Hepatocyte (in vitro differentiated cells): ENCODE measurements at places on chromosomes 7 and 10.

DNA sequence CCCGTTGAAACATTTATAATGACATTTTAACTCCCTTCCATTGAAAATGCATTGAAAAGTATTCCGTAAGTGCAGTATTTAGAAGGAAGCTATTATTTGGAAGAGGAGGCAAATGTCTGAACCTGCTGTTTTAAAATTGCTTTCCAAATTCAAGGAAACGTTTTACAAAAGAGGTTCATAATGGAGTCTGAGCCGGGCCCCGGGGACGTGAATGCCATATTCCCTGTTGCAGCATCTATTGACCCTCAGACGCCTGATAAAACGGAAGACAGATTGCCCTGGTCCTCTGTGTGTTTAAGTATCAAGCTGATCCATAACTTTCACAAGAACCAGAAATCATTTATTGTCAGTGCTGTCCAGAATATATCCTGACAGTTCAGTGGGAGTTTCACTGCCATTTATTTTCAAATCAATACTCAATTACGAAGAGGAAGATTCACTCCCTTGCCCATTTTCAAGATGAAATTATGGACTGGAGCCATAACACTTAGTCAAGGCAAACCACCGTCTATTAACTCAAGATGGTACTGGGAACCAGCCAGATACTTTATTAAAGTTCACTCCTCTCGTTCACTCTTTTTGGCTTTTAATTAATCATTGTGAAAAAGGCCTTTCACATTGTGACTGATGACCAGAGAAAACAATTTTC, 435.7 kb upstream of the PFKP start:
- no peak overlapping the region for H3K27ac ChIP-seq
- H3K36me3 ChIP-seq = no peaks in the 10 kb centered on the region
- H3K4me1 ChIP-seq = no peaks in the 10 kb centered on the region
- no peak overlapping the region for H3K4me3 ChIP-seq
- H3K27me3 ChIP-seq = no peaks in the 10 kb centered on the region
- no peak for DNase-seq

- H3K27ac ChIP-seq = no peak overlapping the region
- DNase-seq = no peak
- no peak overlapping the region for H3K4me3 ChIP-seq
- no peaks in the 10 kb centered on the region for H3K27me3 ChIP-seq
Observed at GRCh38 chr10:120493411-120494312, 36.6 kb downstream of the PLPP4 start.

- no peaks in the 10 kb centered on the region for H3K36me3 ChIP-seq
- DNase-seq = no peak
- no peak overlapping the region for H3K27ac ChIP-seq
- H3K4me3 ChIP-seq = no peak overlapping the region
- no peaks in the 10 kb centered on the region for H3K27me3 ChIP-seq
Observed at GRCh38 chr10:14254368-14254767, 76.4 kb downstream of the FRMD4A start.

GRCh38 chr10:35574924-35575352, 30.2 kb upstream of the GJD4 start:
- no peak for DNase-seq
- no peaks in the 10 kb centered on the region for H3K36me3 ChIP-seq
- H3K27me3 ChIP-seq = no peaks in the 10 kb centered on the region

GRCh38 chr7:39583539-39583938, 17.3 kb downstream of the YAE1 start:
- H3K27me3 ChIP-seq = no peaks in the 10 kb centered on the region
- no peak for DNase-seq
- H3K27ac ChIP-seq = no peak overlapping the region
- no peak overlapping the region for H3K4me3 ChIP-seq
- no peaks in the 10 kb centered on the region for H3K4me1 ChIP-seq

DNA sequence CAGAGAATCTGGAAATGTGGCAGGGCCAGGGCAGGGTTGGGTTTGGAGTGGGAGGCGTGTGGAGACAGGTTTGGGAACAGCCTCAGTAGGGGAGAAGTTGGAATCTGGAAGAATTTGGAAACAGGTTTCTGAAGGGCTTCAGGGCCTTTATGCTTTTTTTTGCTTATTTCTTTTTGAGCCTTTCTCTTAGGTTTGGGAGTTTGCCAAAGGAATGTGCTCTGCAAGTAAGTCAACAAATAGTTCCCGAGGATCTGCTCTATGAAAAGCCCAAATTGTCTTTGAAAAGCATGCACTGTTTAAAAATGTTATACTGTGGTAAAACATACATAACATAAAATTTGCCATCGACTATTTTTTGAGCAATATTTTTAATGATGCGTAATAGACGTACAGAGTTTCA, 86.7 kb upstream of the ADRB1 start:
- no peaks in the 10 kb centered on the region for H3K27me3 ChIP-seq
- DNase-seq = peak; percentile 55
- peak overlapping the region; percentile 97 for H3K27ac ChIP-seq
- H3K4me3 ChIP-seq = no peak overlapping the region

- H3K27ac ChIP-seq = no peak overlapping the region
- no peak for DNase-seq
- H3K27me3 ChIP-seq = no peaks in the 10 kb centered on the region
- no peaks in the 10 kb centered on the region for H3K4me1 ChIP-seq
Observed at GRCh38 chr10:131710142-131710861, 190.5 kb upstream of the PPP2R2D start.

- no peaks in the 10 kb centered on the region for H3K36me3 ChIP-seq
- DNase-seq = no peak
- no peaks in the 10 kb centered on the region for H3K27me3 ChIP-seq
- H3K4me1 ChIP-seq = peaks cover 22% of the 10 kb centered on the region
- no peak overlapping the region for H3K4me3 ChIP-seq
Observed at GRCh38 chr7:80151274-80151665, 16.6 kb downstream of the GNAI1 start.
